ENCODE measurements at places on chromosomes 1 and 21.
A peak's percentile ranks its signal among the peaks of the same experiment; 100 is the strongest.

- no peak for DNase-seq
Measured at GRCh38 chr1:27372808-27373690, 1.6 kb downstream of the FCN3 start.

- DNase-seq = no peak
Measured at GRCh38 chr1:119347858-119348257, 20.7 kb upstream of the HAO2 start.

- no peak for DNase-seq
Measured at GRCh38 chr1:88982055-88982454, 10.4 kb downstream of the KYAT3 start.

DNA sequence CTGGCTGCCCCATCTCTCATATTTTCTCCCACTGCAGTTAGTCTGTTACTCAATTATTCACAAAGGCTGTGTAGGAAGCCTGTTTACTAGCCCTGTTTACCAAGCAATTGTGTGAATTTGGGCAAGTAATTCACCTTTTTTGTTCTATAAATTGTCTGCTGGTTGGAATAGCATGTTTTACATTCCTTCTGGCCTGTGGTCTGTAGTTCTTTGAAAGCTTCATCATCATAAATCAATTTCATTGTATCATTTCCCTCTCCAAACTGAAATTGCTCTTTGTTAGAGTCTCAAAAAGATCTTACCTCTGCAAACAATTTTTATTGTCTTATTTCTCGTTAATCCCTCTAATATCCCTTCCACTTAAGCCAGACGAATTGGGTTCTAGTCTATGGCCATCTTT is 1059.5 kb upstream of the ADGRL4 start:
- no peak for DNase-seq

DNA sequence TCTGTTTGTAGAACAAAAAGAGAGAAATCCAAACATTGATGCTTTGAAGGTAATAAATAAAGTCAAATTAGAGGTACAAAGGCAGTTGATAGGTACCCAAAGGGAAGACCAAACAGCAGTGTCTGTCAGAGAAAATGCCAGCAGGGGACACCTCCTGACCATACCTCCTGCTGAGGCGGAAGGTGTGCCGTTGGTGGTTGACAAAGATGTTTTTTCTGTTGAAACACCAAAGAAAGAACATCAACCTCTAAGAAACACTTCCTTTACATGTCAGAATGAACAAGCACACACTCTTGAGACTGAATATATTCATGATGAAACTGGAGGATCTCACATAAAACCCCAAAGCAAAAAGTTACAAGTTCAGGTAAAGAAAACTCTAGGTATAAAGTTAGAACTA is 128.3 kb downstream of the MACF1 start:
- DNase-seq = no peak

DNA sequence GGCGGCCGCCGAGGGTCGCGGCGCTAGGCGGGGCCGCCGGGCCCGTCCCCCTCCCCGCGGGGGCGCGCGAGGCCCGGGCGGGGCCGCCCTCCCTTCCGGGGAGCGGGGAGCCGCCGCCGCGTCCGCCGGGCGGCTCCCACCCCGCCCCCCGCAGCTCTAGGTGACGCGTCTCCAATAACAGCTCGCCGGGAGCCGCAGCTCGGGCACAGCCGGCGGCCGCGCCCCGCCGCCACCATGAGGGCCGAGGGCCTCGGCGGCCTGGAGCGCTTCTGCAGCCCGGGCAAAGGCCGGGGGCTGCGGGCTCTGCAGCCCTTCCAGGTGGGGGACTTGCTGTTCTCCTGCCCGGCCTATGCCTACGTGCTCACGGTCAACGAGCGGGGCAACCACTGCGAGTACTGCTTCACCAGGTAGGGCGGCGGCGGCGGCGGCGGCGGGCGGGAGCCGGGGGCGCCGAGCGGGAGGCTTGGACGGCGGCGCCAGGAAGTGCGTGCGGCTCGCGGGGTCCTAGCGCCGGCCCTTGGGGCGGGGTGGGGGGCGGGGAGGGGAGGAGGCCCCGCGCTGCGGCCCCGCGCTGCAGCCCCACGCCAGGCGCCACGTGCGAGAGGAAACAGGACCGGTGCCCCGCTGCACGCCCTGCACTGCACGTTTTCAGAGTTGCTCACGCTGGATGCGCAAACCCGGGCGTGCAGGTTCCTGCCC is at the start of gene SMYD2:
SMYD2 (plus strand) TSS at position 139 of the 699 bp plus-strand sequence; CDS start at position 235, 96 bp downstream.
- DNase-seq = peak; percentile 85

GRCh38 chr1:246128494-246129069 is 378.5 kb downstream of the SMYD3 start:
- DNase-seq = no peak

GRCh38 chr21:33198346-33199099 is 31.2 kb upstream of the IFNAR2 start:
- DNase-seq = peak; percentile 56

GRCh38 chr1:227729881-227730629 is 5.0 kb downstream of the JMJD4 start:
- peak; percentile 89 for DNase-seq

- DNase-seq = no peak
Measured at GRCh38 chr1:3194760-3195479, 125.9 kb downstream of the PRDM16 start.

DNA sequence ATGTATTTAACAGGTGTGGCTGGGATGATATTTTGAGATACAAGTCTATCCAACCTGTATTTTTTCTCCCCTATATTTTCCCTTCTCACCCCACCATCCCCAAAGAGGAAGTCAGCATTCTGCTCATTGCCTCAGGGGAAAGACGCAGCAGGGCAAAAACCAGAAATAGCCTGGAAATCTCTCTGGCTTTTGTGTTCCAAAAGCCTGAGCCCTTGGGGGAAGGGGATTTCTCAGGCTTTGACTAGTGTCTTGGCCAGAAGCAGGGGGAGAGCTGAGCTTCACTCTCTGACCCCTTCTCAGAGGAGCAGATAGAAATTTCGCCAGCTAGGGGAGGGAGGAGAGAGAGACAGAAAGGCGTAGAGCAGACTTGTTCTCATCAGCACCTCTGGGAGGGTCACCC is 244.7 kb downstream of the RRAGC start:
- DNase-seq = no peak

- DNase-seq = no peak
Measured at GRCh38 chr1:20402585-20403422, 83.2 kb downstream of the CAMK2N1 start.

DNA sequence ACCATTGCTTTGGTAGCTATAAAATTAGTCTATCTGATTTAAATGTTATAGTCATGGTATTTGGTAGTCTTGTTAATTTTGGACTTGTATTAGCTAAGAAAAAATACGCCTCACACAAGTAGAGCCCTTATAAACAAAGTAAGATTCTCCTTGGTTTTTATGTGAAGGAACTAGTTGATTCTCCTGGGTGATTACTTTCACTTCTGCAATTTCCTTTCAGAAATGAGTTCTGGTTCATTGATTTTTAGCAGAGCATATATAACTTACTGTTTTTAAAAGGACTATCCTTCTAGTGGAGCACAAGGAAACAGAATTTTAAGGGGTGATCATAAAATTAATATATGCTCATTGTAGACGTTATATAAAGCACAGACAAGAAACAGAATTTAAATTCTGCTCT is 120.1 kb downstream of the BACH1 start:
- no peak for DNase-seq

- DNase-seq = peak; percentile 93
Measured at GRCh38 chr1:162587347-162587746, 25.8 kb downstream of the UAP1 start.

- no peak for DNase-seq
Measured at GRCh38 chr1:221739018-221739676, 2.7 kb downstream of the DUSP10 start.

- DNase-seq = peak; percentile 63
Measured at GRCh38 chr1:12600880-12601633, 17.0 kb downstream of the DHRS3 start.

GRCh38 chr1:101081496-101082488 is 56.2 kb upstream of the DPH5 start:
- DNase-seq = no peak

DNA sequence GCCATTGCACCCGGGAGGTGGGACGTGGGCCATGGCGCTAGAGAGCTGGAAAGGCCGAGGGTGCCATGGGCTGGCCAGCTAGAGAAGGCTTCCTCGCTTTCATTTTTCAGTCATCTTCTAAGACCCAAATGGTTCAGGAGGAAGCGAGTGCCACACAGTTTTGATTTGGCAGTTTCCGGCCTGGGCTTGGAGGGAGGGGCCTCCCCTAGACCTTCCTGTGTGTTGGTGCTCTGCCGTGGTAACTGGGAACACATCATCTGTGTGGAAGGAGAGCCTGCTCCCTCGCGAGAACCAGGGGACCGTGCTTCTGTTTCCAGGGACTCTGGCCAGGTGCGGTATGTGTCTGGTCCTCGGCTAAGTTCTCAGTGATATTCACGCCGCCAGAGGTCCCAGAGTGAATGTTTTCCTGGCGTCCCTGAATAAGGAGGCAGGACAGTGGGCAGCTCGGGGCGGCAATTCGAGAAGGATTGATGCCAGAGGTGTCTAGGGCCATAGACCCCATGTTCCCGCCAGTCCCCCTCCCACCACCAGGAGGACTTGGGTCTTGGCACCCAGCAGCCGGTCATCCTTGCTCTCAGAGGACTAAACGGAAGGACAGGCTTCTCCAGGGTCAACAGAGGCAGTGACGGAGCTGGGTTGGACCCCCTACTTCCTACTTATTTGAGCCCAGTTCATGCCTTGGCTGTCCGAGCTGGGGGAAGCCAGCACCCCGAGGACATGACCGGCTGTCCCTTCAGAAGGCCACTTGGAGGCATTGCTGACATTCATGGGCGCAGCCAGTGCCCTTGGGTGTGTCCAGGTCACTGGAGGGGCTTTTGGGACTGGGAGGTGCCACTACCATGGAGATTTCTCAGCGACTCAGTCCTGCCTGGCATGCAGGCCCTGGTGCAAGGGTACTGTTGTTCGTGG is 2.7 kb upstream of the NPHP4 start:
- DNase-seq = peak; percentile 56

DNA sequence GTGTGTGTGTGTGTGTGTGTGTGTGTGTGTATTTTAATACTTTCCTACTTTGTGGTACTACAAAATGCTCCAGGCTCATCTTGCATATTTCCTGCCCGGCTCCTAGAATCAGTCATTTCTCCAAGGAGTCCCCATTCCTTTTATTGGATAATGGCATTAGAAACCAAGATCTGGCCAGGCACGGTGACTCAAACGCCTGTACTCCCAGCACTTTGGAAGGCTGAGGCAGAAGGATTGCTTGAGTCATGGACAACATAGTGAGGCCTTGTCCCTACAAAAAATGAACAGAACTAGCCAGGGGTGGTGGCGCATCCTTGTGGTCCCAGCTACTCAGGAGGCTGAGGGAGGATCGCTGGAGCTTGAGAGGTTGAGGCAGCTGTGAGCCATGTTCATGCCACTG is 20.3 kb downstream of the EPB41 start:
- no peak for DNase-seq
